Activated naive CD4-positive, alpha-beta T cell treated with anti-CD3 and anti-CD28 coated beads for 36 hours (primary cell): ENCODE measurements at places on chromosomes 4 and X. TPM values are rescaled to one million over a fixed set of nuclear protein-coding genes. Genes with fewer than 3 reads are reported as not detected.

Gene ZNF157
- total RNA-seq, result 0.69 TPM

Gene GYG2
- not detected for total RNA-seq

Gene HDX
- 0.74 TPM for total RNA-seq

Gene CXCL3
- not detected for total RNA-seq

Gene ARSD
- 0.50 TPM for total RNA-seq

Gene BMX
- not detected for total RNA-seq

Gene MMRN1
- total RNA-seq, result 0.05 TPM

Gene GLRA2
- not detected for total RNA-seq

Gene CDX4
- not detected for total RNA-seq

Gene AKAP4
- not detected for total RNA-seq

Gene NDP
- not detected for total RNA-seq

Gene KLHL8
- total RNA-seq, result 12.1 TPM

- no peak for DNase-seq
- H3K27me3 ChIP-seq, result peaks cover 38% of the 10 kb centered on the region
- peaks cover 8% of the 10 kb centered on the region for H3K4me1 ChIP-seq
- no peak overlapping the region for H3K4me3 ChIP-seq
Observed at GRCh38 chr4:92305148-92305877, 1.5 kb downstream of the GRID2 start.

- H3K4me1 ChIP-seq, result peaks cover 2% of the 10 kb centered on the region
- DNase-seq, result no peak
- no peaks in the 10 kb centered on the region for H3K36me3 ChIP-seq
- no peak overlapping the region for H3K27ac ChIP-seq
- H3K27me3 ChIP-seq, result peaks cover 39% of the 10 kb centered on the region
Observed at GRCh38 chr4:184169225-184169867, 48.3 kb downstream of the ENPP6 start.

- no peaks in the 10 kb centered on the region for H3K36me3 ChIP-seq
- H3K27ac ChIP-seq, result no peak overlapping the region
- H3K4me3 ChIP-seq, result no peak overlapping the region
- H3K4me1 ChIP-seq, result no peaks in the 10 kb centered on the region
- H3K27me3 ChIP-seq, result no peaks in the 10 kb centered on the region
Observed at GRCh38 chrX:117957128-117957527, 159.5 kb downstream of the KLHL13 start.

- no peaks in the 10 kb centered on the region for H3K36me3 ChIP-seq
- no peak overlapping the region for H3K4me3 ChIP-seq
- H3K27ac ChIP-seq, result no peak overlapping the region
- peaks cover 6% of the 10 kb centered on the region for H3K27me3 ChIP-seq
- no peak for DNase-seq
- no peaks in the 10 kb centered on the region for H3K4me1 ChIP-seq
Observed at GRCh38 chr4:142861351-142861750, 15.2 kb upstream of the INPP4B start.

DNA sequence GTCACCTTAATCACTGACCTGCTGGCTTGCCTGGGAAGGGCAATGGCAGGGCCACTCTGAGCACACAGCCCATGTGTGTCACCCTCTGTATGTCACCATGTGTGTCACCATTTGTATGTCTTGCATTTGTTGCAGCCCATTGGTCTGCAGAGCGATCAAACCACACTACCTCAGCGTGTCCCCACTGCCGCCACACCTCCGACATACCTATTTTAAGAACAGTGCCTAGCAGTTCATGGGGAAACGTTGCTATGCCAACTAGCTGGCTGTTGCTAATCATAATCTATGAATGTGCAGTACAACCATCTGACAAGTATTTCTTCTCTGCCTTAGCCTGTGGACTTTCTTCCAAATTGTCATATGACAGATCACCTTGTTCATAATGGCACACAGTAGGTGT is 8.0 kb upstream of the CRMP1 start:
- peaks cover 13% of the 10 kb centered on the region for H3K27me3 ChIP-seq
- no peak for DNase-seq
- H3K36me3 ChIP-seq, result no peaks in the 10 kb centered on the region
- H3K27ac ChIP-seq, result no peak overlapping the region

DNA sequence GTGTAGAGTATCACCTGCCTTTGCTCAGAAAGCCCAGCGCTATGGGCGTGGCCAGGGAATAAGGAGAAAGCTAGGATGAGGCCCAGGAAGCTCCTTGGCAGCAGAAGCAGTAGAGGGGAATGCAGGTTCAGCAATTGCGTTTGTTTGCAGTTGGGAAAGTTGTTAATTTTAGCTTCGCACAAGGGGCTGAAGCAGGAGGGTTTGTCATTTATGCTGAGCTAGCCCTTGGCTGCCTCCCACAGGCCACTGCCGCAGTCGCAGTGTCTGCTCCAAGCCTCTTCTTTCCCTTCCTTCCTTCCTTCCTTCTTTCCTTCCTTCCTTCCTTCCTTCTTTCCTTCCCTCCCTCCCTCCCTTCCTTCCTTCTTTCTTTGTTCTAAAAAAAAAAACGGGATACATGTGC is 21.5 kb downstream of the FRMPD3 start:
- DNase-seq, result no peak
- peaks cover 3% of the 10 kb centered on the region for H3K27me3 ChIP-seq
- H3K4me1 ChIP-seq, result no peaks in the 10 kb centered on the region
- H3K4me3 ChIP-seq, result no peak overlapping the region
- H3K36me3 ChIP-seq, result no peaks in the 10 kb centered on the region

GRCh38 chr4:18844726-18845125 is 823.2 kb upstream of the LCORL start:
- no peaks in the 10 kb centered on the region for H3K36me3 ChIP-seq
- H3K4me3 ChIP-seq, result no peak overlapping the region

GRCh38 chr4:76687746-76688448 is 210.0 kb downstream of the SOWAHB start:
- peaks cover 12% of the 10 kb centered on the region for H3K4me1 ChIP-seq
- peaks cover 59% of the 10 kb centered on the region for H3K27me3 ChIP-seq
- no peaks in the 10 kb centered on the region for H3K36me3 ChIP-seq
- H3K27ac ChIP-seq, result no peak overlapping the region
- no peak for DNase-seq

DNA sequence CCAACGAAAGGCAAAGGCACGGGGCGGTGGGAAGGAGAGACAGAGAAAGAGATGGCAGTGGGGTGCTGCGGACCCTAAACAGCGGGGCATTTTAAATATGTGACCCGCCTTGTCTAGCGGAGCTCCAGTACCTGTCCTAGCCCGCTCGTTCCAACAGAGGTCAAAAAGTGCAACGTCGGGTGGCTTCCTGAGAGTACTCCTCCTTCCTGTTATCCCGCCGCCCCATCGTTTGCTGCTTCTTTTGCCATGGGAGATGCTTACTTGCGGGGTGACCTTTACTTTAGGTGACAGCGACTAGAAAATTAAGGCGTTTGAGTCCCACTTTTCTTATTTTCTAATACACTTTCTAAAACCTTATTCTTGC is 735 bp downstream of the NRK start:
- peaks cover 1% of the 10 kb centered on the region for H3K36me3 ChIP-seq
- no peak overlapping the region for H3K4me3 ChIP-seq
- no peak overlapping the region for H3K27ac ChIP-seq
- peaks cover 21% of the 10 kb centered on the region for H3K27me3 ChIP-seq
- H3K4me1 ChIP-seq, result no peaks in the 10 kb centered on the region

DNA sequence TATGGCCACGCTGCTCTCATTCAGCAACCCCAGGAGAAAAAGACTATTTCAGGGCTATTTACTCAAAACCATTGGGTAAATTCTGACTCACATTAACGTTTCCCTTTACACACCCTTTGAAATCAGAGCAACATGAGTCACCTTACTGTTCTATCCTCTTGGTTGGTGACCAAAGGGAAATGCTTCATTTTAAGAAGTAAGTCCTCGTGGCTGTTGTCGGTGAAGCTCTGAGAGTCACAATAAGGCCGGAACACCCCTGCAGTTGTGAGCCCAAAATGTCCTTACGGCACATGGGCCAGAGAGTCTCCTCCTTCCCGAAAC is 56.3 kb upstream of the SPRY1 start:
- H3K36me3 ChIP-seq, result no peaks in the 10 kb centered on the region
- H3K4me1 ChIP-seq, result no peaks in the 10 kb centered on the region
- H3K4me3 ChIP-seq, result no peak overlapping the region
- DNase-seq, result no peak
- no peak overlapping the region for H3K27ac ChIP-seq
- peaks cover 4% of the 10 kb centered on the region for H3K27me3 ChIP-seq

- no peak overlapping the region for H3K4me3 ChIP-seq
- no peaks in the 10 kb centered on the region for H3K27me3 ChIP-seq
- H3K4me1 ChIP-seq, result peaks cover 66% of the 10 kb centered on the region
- H3K27ac ChIP-seq, result peak overlapping the region; percentile 30
Observed at GRCh38 chr4:75658876-75659275, 14.3 kb downstream of the G3BP2 start.

GRCh38 chr4:6085691-6086628 is 67.7 kb upstream of the C4orf50 start:
- H3K4me1 ChIP-seq, result no peaks in the 10 kb centered on the region
- no peak overlapping the region for H3K27ac ChIP-seq
- H3K36me3 ChIP-seq, result no peaks in the 10 kb centered on the region
- DNase-seq, result no peak

DNA sequence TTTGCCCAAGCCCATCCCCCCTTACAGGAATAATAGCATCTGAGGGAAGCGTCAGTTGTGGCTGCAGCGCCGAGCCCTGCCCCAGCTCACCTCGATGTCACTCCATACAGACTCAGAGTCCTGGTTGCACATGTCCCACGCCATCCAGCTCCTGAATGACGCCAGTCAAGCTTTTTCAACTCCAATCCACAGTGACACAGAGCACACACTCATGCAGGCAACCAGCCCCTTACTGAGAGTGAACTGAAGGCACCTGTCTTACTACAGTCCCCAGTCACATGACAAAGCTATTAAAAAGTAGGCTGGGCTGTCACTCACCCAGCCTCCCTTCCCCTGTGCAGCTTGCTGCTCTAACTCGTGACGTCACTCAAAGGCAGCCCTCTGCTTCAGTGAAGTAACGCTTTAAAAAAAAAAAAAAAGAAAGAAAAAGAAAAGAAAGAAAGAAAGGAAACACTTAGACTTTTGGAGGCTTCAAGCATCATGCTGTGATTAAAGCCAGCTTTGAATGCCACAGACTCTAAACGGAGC is at the start of gene PPARGC1A:
TSS of gene PPARGC1A (minus strand) at position 234 of the 528 bp plus-strand sequence. CDS start at position 144, 90 bp downstream.
- H3K27me3 ChIP-seq, result peaks cover 25% of the 10 kb centered on the region
- no peaks in the 10 kb centered on the region for H3K36me3 ChIP-seq
- DNase-seq, result peak; percentile 20
- H3K4me3 ChIP-seq, result peak within 1 kb of the TSS; percentile 65

DNA sequence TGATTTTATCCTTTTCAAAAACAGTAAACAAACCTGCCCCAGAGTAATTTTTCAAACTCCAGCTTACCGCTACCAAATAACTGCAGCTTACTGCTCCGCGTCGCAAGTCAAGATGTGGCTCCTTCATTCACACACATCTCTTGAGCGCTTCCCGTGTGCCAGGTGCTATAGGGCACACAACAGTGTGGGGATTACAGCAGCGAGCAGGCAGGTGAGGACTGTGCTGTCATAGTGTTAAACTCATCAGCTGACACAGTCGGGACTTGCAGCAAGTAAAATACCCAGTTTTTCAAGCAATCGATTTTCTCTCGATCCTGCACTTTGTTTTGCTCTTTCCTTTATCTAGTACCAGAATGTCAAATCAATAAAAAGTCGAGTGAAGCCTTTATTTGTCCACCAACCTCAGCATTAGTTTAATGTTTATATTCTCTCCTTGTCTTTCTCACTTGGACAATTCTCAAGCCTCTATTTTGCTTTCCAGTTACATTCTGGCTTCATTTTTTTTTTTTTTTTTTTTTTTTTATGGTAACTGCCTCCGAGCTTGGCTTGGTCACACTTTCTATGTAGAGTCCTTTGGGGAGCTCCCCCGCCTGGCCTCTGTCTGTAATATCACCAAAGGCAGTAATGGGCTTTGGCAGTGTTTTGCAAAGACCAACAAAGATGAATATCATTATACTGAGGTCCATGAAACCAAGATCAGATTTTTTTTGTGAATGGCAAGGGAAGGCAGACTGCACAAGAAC is 8.3 kb upstream of the ASB5 start:
- no peak overlapping the region for H3K27ac ChIP-seq
- no peaks in the 10 kb centered on the region for H3K36me3 ChIP-seq
- H3K4me1 ChIP-seq, result no peaks in the 10 kb centered on the region
- H3K27me3 ChIP-seq, result peaks cover 15% of the 10 kb centered on the region
- H3K4me3 ChIP-seq, result no peak overlapping the region
- DNase-seq, result peak; percentile 32

GRCh38 chr4:146255463-146255862 is 41.1 kb downstream of the REELD1 start:
- DNase-seq, result no peak
- H3K27ac ChIP-seq, result no peak overlapping the region
- H3K27me3 ChIP-seq, result no peaks in the 10 kb centered on the region
- H3K4me3 ChIP-seq, result no peak overlapping the region
- peaks cover 8% of the 10 kb centered on the region for H3K36me3 ChIP-seq

DNA sequence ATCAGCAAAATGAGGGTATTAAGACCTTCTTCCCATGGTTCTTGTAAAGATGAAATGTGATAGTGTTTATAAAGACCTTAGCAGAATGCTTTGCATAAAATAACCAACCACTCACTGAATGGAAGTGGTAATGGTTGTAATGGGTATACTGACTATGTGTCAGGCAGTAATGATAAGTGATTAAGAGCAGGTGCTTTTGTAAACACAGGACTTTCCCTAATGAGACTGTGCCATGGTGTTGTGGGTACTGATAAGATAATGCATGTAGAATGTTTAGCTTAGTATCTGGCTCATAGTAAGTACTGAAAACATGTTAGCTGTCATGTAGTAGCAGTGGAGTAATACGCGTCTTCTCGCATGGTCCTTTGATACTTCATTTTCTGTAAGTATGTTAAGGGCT is 6.9 kb downstream of the LSM6 start:
- H3K27me3 ChIP-seq, result no peaks in the 10 kb centered on the region
- peaks cover 13% of the 10 kb centered on the region for H3K36me3 ChIP-seq
- no peak for DNase-seq
- H3K27ac ChIP-seq, result no peak overlapping the region
